ENCODE measurements at places on chromosomes 6 and 20.

DNA sequence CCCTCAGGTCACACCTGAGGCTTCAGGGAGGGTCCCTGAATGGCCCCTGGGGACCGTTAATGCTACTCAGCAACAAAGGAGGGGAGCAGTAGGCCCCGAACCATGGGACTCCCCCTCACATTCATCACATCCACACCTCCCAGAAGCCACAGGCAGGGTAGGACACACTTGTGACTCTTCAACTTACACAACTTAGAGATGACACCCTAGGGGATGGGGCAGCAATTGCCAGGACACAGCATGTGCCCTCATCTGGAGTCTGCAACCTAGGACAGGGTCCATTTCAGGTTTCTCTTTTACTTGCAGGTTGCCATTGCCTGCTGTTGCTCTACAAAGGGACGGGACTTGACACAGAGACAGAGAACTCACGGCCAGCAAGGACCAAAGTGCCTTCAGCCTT lies 770 bp downstream of the ULBP3 start:
- H3K27me3 ChIP-seq: no peaks in the 10 kb centered on the region
- H3K27ac ChIP-seq: no peak overlapping the region

GRCh38 chr6:91094341-91094740 lies 507.5 kb upstream of the MAP3K7 start:
- H3K36me3 ChIP-seq: no peaks in the 10 kb centered on the region
- no peaks in the 10 kb centered on the region for H3K27me3 ChIP-seq
- no peak for DNase-seq
- no peak overlapping the region for H3K4me3 ChIP-seq
- H3K4me1 ChIP-seq: no peaks in the 10 kb centered on the region
- no peak overlapping the region for H3K27ac ChIP-seq

DNA sequence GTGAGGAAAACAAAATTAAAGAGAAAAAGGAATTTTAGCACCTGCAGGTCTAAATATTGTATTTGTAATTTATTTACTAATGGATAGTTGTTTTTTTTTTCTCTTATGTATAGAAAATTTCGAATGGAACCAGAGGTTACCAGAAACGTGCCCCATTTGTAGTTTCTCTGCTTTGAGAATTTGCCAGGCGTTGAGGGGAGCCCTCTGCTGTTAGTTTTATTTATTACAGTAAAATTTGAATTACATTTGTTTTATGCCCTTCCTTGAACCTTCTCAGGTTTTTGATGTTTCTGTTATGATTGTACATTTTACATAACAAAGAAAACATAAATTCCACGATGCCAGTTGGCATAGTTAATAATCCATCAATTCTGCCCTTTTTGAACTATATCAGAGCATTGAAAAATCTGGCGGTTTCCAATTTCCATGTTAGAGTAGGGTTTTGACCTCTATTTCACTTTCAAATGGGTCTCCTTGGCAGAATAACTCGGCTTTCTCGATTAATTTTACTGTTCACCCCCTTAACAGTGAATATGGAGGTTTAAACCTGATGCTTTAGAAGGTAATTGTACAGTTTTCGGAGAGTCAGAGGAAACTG lies 35.1 kb upstream of the RFPL4B start:
- H3K27me3 ChIP-seq: no peaks in the 10 kb centered on the region
- no peak overlapping the region for H3K4me3 ChIP-seq
- no peak overlapping the region for H3K27ac ChIP-seq
- no peaks in the 10 kb centered on the region for H3K36me3 ChIP-seq
- DNase-seq: no peak

DNA sequence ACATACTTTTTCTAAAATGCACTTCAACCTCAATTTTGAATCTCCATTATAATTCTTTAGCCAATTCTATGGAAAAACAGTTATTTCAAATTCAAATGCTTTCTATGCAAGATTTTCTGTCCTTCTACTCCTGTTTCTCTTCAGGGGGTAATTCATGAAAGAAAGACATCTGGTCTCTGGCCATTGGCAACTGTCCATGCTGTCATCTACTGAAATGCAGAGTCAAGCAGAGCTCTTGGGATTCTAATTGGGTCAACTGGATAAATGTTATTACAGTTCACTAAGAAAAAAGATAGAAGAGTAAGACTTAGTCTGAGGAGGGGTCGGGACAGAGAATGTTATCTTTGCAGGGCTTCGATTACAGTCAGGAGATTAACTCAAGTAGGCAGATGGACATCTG lies 22.0 kb upstream of the BMP5 start:
- H3K36me3 ChIP-seq: no peaks in the 10 kb centered on the region
- no peak overlapping the region for H3K27ac ChIP-seq
- no peak overlapping the region for H3K4me3 ChIP-seq
- DNase-seq: no peak
- no peaks in the 10 kb centered on the region for H3K27me3 ChIP-seq

GRCh38 chr6:98547634-98548033 lies 286.7 kb upstream of the POU3F2 start:
- no peak overlapping the region for H3K27ac ChIP-seq
- no peaks in the 10 kb centered on the region for H3K36me3 ChIP-seq
- H3K4me3 ChIP-seq: no peak overlapping the region
- no peaks in the 10 kb centered on the region for H3K4me1 ChIP-seq
- DNase-seq: no peak

- peaks cover 6% of the 10 kb centered on the region for H3K4me1 ChIP-seq
- no peaks in the 10 kb centered on the region for H3K36me3 ChIP-seq
- no peak overlapping the region for H3K4me3 ChIP-seq
- H3K27ac ChIP-seq: no peak overlapping the region
- no peaks in the 10 kb centered on the region for H3K27me3 ChIP-seq
- no peak for DNase-seq
These were observed 209.4 kb upstream of the RUNX2 start for GRCh38 chr6:45118754-45119153.

Data from effector memory CD4-positive, alpha-beta T cell (primary cell).